ENCODE measurements at places on chromosomes 7 and 10.

- no peak for DNase-seq
These were observed 27.4 kb downstream of the ASZ1 start for GRCh38 chr7:117399820-117400422.

DNA sequence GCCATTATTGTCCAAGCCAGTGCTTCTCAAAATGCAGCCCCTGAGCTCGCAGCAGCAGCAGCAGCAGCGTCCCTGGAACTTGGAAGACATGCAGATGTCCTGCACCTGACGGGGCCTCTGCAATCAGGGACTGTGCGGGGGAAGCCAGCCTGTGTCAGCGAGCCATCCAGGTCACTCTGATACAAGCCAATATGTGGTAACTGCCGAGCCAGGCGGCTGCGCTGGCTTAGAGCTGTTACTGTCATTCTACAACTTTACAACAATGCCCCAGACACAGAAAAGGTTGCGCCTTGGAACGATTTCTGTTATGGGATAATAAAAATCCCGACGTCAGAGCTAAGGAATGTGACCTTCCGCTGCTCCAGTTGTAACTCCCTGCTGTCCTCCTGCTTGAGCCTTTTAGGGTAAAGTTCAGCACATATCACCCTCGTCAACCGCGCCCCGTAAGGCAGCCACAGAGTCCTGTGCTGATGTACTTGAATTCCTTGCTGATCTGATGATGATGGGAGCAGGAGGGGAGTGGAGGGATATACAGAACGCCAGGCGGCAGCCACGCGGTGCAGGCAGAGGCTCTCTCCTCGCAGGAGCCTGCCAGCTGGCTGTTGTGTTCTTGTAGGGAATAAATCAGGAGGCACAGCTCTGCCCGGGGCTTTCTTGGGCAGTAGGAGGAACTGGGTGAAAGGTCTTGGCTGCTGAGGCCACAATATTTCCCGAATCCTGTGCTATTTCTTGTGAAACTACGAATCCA is 20.0 kb upstream of the CRYGN start:
- no peak for DNase-seq

GRCh38 chr7:2945171-2945570 is 98.5 kb downstream of the CARD11 start:
- no peak for DNase-seq

DNA sequence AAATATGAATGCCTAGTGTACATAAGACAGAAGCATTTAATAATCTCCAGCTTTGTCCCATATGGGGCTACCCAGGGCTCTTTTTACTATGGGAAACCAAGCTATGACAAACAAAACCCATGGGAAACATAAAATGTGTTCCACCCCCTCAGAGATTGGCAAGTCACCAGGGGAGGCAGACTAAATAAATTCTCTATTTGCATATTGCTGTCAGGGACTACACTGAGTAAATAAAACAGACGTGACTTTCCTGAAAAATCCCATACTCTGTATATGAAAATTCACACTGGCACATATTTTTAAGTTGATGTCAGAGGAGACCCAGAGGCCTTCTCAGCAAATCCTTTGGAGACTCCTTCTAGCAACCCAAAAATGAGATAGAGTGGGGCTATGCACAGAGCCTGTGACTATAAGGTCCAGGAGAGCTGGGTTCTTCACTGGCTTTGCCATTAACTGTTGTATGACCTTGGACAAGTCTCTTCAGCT is 44.0 kb upstream of the HPSE2 start:
- DNase-seq = no peak

DNA sequence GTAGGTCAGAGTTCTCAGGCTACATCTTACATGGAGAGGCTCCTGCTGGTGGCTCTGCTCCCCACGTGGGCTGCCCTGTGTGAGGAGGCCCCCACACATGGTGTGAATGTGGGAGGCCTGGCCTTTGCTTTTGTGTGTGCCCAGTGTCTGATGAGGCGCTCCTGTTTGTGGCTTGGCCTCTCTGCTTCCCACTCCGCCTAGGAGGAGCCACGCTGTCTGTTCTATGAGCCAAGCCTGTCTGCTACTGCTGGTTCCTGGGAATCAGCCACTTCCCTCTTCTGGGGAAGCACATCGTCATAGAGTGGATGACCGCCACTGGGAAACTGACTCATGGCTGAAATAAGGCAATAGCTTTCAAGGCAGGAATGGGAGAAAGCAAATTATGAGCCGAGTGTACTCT is 87.1 kb downstream of the CYP26A1 start:
- DNase-seq = no peak

DNA sequence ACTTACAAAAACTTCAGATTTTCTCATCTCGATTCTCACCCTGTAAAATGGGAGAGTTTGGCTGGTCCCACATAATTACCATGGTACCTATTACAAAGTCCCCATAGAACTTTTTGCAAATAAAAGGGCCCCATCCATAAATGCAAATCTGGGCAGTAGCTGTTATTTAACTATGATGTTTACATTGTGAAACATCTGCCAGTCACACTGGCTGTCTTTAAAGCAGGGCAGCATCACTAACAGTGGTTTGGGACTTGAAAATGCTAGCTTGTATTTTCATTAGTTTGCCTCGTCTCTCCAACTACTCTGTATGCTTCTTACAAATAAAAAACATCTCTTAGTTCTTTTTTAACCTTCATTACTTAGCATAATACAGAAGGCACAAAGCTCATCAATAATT is 240.7 kb downstream of the FZD1 start:
- DNase-seq = no peak

DNA sequence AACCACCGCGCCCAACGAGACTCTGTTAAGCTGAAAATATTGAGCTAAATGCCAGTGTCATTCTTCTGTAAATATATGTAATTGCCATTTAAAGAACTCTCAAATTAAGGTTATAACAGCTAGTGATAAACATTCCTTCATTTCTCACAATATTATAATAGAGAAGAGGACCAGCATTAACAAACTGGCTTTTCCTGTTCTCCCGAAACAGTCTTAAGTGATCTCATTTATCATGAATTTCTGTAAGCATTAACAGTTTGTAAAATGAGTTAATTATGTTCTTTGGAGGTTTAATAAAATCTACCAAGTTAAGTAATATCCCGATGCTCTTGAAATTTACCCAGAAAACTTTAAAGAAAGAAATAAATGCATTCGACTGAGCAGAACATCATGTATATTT is 352.8 kb downstream of the KCNMA1 start:
- no peak for DNase-seq

DNA sequence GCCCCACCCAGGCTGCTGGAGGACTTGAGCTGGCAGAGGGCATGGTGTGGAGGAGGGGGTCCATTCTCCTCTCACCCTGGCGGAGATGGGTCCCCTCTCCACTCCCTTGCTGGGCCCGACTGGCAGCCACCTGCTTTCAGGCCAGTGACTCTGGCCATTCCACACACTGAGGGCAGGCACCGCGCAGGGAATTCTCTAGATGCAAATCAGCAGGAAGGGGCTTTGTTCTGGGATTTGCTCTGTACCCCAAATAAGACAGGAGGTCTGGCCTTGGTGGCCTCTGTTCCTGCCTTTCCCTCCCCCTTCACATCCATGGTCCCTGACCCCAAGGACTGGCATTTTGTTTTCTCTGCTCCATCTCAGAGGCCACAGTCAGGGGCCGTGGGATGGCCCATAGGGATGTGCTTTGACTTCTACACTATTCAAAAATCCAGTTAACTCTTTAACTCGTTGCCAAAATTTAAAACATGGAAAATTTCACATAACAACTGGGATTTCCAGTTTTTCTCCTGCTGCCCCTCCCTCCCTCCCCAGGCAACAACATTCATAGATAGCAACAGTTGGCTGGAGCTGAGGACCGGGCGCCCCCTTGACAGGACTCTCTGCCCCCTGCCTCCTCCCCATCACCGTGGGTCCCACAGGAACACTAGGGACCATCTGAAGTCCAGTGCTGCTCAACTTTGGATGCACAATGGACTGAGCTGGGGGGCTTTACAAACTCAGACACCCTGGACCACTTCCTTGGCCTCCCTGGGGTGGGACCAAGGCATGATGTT is 33.9 kb downstream of the PPIF start:
- no peak for DNase-seq

GRCh38 chr10:27319752-27320431 is 79.3 kb upstream of the ACBD5 start:
- DNase-seq = no peak

DNA sequence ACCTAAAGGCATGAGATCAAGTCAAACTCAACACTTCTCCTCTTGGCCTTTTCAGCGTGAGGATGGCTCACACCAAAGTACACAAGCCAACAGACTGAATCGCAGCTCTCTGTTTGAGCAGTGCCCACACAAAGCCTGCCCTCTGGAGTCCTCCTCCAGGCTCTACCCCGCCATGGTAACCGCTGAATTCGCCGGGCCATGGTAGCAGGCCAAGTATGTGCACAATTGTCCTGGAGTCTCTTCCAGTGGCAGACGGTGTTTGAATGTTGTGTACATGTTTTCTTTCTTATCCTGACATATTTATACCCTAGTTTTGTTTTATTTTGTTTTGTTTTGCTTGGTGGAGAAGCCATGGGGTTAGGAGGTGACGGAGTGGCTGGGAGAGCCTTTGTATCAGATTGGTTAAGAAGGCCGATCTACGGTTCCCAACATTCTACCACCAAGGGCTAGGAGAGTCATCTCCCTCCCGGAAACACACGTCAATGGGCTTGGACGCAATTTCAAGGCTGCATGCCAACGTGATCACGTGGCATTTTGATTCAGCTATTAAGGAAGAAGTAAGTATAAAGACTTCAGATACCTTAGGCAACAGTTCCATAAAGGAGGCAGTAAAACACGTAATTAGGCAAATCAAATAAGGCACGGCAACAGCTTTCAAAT is 12.1 kb upstream of the SHH start:
- no peak for DNase-seq

DNA sequence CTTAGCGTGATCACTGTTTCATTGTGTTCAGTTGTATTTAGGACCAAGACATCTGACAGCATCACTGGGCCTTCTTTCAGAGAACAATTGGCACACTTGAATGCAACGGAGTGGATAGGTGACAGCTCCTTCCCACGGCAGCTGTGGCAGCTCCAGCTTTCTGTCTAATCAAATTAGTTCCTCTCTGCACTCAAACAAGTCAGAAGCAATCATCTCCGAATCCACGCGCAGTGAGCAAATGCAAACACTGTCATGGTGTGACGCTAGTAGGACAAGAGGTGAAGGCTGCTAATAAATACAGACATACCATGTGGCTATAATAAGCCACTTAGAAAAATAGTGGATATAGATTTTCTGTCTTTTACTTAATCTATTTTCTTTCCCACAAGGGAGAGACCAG is 542.4 kb downstream of the ACTR3B start:
- no peak for DNase-seq

- no peak for DNase-seq
These were observed 32.0 kb downstream of the SEMA3A start for GRCh38 chr7:84162584-84162983.

DNA sequence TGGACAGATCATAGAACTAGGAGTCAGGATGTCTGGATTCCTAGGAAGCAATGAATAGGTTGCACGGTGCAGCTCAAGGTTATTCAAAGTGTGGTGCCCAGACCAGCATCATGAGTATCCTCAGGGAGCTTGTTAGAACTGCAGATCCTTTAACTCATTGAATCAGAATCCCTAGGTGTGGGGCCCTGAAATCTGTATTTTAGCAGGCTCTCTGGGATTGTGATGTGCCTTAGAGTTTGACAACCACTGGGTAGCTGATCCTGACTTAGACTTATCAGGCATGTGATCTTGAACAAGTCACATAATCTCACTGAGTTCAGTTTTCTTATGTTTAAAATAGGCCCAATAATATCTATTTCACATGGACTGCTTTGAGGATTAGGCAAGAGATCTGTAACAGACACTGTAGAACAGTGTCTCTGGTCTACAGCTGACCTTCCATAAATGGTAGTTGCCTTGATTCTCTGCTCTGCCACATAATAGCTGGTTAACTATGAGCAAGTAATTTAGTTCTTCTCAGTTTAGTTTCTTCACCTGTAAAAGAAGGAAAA is 46.4 kb upstream of the ATRNL1 start:
- no peak for DNase-seq

- no peak for DNase-seq
These were observed 76.5 kb downstream of the XPNPEP1 start for GRCh38 chr10:109846832-109847231.

DNA sequence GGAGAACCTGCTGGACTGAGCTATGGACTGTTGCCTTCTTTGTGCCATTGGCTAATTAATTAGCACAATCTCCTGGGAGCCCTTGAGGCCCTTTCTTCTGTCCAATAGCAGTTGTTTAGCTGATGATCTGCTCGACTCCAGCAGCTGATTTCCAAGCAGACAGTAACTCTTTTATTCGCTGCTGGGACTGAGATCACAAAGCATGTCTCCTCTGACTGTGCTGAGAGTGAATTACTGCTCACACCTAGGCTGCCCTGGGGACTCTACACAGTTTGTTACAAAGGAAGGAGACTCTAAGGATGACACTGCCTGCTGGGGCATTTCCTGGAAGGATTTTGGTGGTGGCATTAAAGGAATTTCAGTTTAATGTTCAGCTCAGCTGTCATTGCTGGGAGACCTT is 31.4 kb downstream of the CASP7 start:
- DNase-seq = no peak

DNA sequence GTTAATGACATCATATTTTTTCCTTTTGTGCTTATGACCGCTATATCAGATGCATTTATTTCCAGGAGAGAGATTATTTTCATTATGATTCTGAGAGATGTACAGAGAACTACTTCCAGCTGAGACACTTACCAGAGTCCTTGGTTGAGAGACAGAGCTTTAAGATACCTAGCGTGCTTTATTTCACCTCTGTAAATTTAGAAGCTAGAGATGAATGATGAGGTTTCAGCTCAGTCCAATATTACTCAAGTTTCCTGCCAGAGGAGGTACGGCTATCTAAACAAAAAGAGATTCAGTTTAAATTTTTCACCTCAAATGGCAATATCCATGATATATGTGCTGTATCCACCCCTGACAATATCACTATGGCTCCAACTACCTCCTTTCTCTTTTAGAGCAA is 182.6 kb upstream of the FAM3C start:
- no peak for DNase-seq

GRCh38 chr10:118020365-118020764 is 26.4 kb downstream of the RAB11FIP2 start:
- DNase-seq = no peak

DNA sequence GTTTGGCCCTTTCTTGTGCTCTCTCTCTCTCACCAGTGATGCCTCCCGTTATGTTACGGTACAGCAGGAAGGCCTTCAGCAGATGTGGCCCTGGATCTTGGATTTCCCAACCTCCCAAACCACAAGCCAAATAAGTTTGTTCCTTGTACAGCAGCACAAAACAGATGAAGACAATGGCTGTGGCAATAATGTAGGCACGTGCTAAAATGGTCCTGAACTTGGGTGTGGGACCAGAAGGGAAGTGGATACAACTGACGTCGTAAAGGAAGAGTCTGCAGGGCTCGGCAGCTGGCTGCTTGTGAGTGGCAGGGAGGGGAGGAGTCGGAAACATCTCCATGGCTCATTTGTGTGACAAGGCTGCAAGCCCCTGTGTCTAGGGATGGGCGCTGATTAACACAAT is 26.8 kb downstream of the PROSER2 start:
- DNase-seq = no peak

- DNase-seq = no peak
These were observed 160.3 kb upstream of the LYZL2 start for GRCh38 chr10:30789806-30790205.
